ENCODE measurements at places on chromosomes 1 and 21. TPM values are rescaled to one million over a fixed set of nuclear protein-coding genes. Genes with fewer than 3 reads are reported as not detected.
A peak's percentile ranks its signal among the peaks of the same experiment; 100 is the strongest.

KCNN3 gene
- not detected for total RNA-seq

ICOSLG gene
- total RNA-seq, result 0.29 TPM

ARHGEF19 gene
- 14.3 TPM for total RNA-seq

SERBP1 gene
- 307 TPM for total RNA-seq

LENEP gene
- not detected for total RNA-seq

FCGR1A gene
- not detected for total RNA-seq

PAX7 gene
- not detected for total RNA-seq

UBE2Q1 gene
- total RNA-seq, result 26.3 TPM

PGLYRP3 gene
- total RNA-seq, result not detected

TRIM62 gene
- total RNA-seq, result 3.2 TPM

DNA sequence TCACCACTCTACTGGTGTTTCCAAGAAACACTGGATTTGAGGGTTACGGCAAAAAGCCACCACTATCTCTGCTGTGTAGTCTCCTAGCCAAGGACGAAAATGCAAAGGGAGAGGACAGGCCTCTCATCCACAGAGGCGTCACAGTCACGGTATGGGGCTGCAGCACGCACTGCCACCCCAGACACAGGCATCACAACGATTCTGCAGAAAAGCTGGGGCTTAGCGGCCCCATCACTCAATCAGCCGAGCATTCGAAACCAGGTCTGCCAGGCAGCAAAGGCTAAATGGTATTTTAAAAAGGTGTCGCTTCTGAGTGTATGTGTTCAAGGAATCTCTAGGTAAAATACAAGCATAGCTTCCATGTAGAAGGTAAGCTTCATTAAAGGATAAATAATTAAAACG lies 1.4 kb downstream of the RIPK4 start:
- no peak for DNase-seq

DNA sequence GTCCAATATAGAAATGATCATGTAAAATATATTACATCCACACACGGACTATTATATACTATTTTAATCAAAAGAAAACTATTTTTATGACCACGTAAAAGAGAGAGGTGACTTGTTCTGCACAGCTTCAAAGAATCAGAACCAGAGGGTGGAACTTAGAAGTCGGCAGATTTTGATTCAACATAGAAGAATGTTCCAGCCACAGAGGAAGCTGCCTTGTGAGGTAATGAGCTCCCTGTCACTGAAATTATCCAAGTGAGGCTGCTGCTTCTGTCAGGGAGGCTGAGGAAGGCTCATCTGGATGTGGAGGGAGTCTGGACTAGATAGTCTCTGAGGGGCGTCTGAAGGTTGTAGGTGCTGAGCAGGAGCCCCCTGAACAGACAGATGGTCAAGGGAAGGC lies 2.7 kb downstream of the PLEKHA6 start:
- no peak for DNase-seq

DNA sequence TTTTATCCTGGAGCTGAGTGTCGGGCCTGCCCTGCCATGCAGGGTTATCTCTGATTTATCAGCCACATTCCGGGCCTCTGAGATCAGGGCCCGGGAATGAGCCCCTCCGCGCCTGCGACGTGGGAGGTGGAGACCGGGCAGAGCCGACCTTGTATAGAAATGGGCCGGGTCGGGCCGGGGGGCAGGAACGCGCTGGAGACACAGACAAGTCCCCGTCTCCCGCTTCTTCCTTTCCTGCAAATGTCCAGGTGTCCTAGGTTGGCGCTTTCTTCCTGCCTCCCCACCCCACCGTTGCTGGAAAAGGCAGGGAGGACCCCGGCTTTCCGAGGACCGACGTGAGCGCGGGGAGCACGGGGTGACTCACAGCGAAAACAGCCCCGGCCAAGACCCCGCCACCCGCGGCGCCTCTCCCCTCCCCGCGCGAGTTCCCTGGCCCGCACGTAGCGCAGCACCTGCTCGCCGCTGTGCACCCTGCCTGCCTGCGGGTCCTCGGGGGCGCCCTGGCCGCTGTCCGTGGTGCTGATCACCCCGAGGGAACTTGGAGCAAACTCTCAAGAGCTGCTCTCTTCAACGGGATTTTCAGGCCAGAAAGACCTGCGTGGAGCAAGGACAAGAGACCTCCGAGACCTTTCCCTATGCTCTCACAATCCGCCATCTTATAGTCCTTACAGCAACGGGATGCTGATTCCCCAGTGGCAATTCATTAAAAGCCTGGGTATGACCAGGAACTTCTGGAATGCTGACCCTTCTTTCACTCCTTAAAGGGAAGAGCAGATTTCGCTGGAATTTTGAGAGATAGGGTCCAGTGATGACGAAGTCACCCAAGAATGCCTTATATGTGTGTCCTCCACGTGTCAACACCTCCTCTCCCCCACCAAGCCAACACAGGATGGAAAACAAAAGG lies 475 bp upstream of the NPPB start:
- DNase-seq, result no peak

DNA sequence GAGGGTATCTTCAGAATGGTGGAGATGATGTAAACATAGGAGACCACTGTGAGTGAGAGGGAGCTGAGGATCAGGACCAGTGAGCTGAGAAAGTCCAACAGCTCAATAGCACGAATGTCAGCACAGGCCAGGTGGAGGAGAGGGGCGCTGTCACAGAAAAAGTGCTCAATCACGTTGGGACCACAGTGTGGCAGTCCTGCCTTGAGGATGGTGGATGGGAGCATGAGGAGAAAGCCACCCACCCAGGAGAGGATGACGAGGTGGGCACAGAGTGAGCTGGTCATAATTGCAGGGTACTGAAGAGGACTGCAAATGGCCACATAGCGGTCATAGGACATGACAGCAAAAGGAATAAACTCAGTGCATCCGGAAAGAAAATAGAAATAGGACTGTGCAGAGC lies 8.1 kb downstream of the OR11L1 start:
- DNase-seq, result no peak

DNA sequence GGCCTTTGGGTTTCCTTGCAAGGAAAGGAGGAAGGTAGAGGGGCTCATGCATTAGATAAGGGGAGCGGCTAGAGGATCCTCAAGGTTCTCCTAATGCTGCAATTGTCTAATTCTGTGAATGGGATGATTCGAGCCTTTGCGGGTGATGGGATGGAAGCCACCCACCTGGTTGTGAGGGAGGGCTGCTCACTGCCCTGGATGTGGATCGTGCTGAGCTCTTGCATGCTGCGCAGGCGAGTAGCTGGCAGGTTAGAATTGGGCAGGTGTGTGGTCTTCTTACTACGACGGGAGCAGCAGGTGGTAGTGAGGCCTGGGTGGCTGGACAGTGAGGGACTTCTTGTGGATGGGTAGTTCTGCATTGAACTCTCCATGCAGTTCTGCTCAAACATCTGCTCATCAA lies 21.2 kb downstream of the DDX20 start:
- no peak for DNase-seq

- DNase-seq, result no peak
These were observed 95.9 kb downstream of the LMO4 start for GRCh38 chr1:87424541-87424940.

DNA sequence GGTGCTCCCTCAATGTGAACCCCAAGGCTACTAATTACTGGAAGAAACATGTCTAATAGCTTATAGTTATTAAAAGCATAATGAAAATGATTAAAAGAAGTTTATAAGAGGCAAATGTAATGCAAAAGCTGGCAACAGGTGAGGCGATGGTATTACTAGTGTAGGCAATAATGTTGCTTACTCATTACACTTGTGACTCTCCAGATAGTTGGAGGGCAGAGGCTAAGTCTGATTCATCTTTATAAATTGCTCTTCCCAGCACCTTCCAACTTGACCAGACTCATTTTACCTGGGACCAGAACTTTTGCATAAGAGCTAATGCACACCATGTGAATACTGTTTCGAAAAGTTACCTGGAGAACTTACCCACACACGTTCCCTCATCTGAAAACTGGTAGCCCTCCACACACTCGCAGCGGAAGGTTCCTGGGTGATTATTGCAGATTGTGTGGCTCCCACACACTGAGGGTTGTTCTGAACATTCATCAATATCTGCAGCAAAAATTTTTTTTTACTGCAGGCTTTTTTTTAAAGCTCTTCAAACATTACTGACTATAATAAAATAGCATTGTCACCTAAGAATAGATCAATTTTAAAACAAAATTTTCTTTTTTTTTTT lies 48.0 kb downstream of the NID1 start:
- DNase-seq, result peak; percentile 51

GRCh38 chr1:66271904-66272254 lies 262.1 kb upstream of the SGIP1 start:
- DNase-seq, result no peak

GRCh38 chr1:154943649-154944400 lies 7.3 kb upstream of the PMVK start:
- no peak for DNase-seq

GRCh38 chr21:34311561-34312330 lies 52.1 kb upstream of the KCNE2 start:
- DNase-seq, result no peak

GRCh38 chr1:226342656-226343055 lies 33.7 kb upstream of the LIN9 start:
- no peak for DNase-seq

DNA sequence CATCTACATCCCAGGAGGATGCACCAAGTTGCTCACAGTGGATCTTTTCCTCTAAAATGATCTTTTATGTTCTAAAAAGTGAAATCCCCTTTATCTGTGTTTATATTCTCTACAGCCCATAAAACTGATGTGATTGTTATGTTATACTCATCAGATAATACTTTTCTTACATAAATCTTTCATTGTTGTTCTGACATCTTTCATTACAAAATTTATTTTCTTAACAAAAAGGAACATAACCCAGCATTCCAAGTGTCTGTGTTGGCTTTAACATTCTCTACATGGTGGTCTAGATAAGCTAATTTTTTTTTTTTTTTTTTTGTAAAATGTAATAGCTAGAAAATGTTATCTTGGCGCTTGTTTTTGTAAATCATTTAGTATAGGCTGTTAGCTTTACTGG lies 8.3 kb upstream of the CACYBP start:
- no peak for DNase-seq

GRCh38 chr1:166384948-166385347 lies 218.1 kb upstream of the FAM78B start:
- no peak for DNase-seq

DNA sequence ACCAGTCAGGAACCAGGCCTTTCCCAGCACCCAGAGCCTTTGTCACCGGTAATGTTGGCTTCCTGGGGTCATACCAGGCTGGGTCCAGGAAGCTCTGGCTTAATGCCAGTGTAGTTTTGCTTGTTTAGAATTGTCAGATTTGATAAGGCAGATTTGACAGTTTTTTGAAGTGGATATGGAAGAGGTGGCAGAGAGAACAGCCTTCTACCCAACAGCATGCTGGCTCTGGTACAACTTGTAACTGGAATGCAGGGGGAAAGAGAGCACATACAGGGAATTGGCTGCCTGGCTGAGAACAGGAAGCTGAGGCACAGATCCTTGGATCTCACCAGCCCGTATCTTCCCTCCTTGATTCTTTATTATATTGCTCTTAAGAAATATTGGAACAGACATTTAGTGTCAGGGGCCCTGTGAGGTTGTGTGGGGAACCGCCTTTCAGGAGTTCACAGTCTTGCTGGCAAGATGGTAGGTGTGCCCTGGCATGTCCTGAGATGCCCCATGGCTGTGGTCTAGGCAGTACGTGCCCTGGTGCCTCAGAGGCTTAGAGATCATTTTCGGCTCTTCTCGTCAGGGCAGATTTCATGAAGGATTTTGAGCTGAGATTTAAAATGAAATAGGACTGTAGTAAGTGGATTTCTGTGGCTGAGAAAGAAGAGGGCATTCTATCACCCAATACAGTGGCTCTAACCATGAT lies 227.0 kb downstream of the PBX1 start:
- DNase-seq, result no peak

DNA sequence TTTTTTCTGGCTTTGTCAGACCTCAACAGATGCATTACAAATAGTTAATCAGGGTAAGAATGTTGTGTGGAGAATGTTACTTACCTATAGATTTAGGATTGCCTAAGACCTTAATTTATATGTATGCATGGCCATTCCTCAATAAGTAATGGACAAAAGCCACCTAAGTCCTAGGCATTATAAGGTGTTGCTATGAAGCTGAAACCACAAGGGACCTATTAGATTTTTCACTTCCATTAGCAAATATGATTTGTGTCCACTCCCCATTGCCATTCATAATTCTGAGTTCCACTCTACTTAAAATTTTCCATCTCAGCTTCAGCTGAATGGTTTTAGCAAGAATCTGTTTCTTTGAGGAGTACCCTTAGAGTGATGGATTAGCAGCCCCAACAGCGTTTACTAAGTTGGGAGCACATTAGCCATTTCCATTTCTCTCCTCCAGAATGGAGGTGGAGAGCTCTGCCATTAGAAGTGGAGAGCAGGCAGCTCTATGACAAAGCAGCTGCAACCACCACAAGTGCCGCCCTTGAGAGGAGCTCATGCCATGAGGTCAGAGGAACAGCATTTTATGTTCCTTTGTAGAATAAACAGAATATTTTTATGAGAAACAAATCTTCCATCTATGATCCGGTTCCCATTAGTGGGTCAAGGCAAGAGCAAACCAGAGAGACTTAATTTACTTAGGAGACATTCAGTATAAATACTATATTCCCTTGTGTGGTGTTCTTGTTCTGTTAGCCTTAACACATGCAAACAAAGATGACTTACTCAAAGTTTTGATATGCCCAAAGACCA lies 28.9 kb upstream of the C1orf87 start:
- no peak for DNase-seq

GRCh38 chr1:211587123-211587522 lies 8.2 kb upstream of the SLC30A1 start:
- no peak for DNase-seq

DNA sequence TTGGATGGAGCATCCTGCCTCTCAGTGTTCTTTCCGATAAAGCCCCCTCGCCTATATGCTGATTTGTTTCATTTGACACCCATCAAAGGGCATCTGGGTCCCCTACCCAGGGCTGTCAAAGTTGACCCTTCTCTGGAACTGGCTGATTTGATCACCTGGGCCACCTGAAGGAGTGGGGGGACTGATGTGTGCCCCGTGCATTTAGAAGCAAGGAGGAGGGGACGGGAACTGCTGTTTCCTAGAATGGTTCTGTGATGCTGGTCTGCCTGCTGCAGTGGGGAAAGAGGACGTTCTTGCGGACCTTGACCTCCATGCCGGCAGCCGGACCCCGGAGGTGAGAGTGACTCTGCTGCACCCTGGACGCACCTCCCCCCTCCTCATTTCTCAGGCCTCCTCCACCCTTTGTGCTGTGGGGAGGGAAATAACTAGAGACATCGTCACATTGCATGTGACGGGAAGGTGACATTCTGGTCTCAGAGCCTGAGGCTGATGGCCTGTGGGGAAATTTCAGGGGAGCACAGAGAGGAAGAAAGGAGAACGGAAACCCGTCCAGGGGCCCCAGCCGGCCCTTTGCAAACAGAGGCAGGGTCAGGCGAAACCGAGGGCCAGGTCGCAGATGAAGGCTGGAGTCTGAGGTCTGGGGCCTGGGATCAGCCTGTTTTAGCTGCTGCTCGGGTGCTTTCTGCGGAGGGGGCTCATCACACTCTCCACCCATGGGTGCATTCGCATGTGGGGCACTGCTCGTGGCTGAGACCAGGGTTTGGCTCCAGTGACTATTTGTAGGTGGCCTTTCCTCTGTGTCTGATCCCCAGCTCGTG lies 25.7 kb downstream of the CRYAA start:
- no peak for DNase-seq

GRCh38 chr1:65232461-65232990 lies 76.8 kb upstream of the DNAJC6 start:
- DNase-seq, result no peak
